ENCODE measurements at places on chromosomes 5 and 9. TPM values are rescaled to one million over a fixed set of nuclear protein-coding genes. Genes with fewer than 3 reads are reported as not detected.
A peak's percentile ranks its signal among the peaks of the same experiment; 100 is the strongest.

- no peaks in the 10 kb centered on the region for H3K36me3 ChIP-seq
- no peaks in the 10 kb centered on the region for H3K4me1 ChIP-seq
- DNase-seq, result no peak
- H3K27ac ChIP-seq, result no peak overlapping the region
- H3K27me3 ChIP-seq, result no peaks in the 10 kb centered on the region
Observed at GRCh38 chr5:158108177-158108576, 249.2 kb upstream of the CLINT1 start.

DNA sequence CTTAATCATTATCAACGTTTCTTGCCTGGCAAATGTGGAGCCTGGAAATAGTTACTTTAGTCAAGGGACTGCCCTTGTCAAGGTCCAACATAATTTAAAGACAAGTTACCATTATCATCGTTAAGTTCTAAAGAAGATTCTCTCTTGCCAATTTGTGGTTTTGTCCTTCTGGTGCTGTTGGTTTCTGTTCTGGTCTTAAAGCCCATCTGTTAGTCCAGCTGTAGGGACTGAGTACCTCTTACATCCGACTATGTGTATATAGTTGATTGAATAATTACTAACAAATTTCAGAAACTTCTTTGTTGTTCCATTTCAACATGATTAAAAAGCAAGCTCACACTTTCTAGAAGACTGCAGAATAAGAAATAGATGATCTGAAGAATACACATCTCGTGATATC, 1854.9 kb downstream of the MAT2B start:
- H3K36me3 ChIP-seq, result no peaks in the 10 kb centered on the region
- DNase-seq, result no peak
- H3K27me3 ChIP-seq, result no peaks in the 10 kb centered on the region
- no peaks in the 10 kb centered on the region for H3K4me1 ChIP-seq

- DNase-seq, result no peak
- H3K27ac ChIP-seq, result no peak overlapping the region
- H3K4me3 ChIP-seq, result no peak overlapping the region
- H3K36me3 ChIP-seq, result no peaks in the 10 kb centered on the region
Observed at GRCh38 chr5:5266297-5266696, 126.2 kb downstream of the ADAMTS16 start.

DNA sequence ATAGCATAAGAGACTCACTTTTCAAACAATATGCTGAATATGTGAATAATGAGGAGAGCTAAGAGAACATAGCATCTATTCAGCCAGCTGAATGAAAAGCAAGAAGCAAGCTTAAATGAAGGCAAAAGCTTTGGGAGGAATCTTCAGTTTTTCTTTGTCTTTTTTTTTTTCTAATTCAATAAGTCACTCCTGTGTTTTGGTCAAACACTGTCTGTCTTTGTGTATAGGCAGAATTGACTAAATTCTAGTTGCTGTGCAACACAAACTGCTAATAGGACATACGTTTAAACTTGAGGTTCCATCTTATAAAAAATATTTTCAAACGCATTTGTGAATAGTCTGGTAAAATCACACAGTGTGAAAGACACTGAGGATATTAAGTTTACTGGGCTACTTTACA, 156.9 kb upstream of the KCNN2 start:
- H3K4me3 ChIP-seq, result no peak overlapping the region
- H3K4me1 ChIP-seq, result no peaks in the 10 kb centered on the region
- no peaks in the 10 kb centered on the region for H3K27me3 ChIP-seq
- H3K36me3 ChIP-seq, result no peaks in the 10 kb centered on the region
- DNase-seq, result no peak
- H3K27ac ChIP-seq, result no peak overlapping the region

- no peak overlapping the region for H3K27ac ChIP-seq
- H3K36me3 ChIP-seq, result no peaks in the 10 kb centered on the region
- no peaks in the 10 kb centered on the region for H3K4me1 ChIP-seq
- H3K4me3 ChIP-seq, result no peak overlapping the region
Observed at GRCh38 chr5:61701877-61702602, 370.0 kb downstream of the ZSWIM6 start.

DNA sequence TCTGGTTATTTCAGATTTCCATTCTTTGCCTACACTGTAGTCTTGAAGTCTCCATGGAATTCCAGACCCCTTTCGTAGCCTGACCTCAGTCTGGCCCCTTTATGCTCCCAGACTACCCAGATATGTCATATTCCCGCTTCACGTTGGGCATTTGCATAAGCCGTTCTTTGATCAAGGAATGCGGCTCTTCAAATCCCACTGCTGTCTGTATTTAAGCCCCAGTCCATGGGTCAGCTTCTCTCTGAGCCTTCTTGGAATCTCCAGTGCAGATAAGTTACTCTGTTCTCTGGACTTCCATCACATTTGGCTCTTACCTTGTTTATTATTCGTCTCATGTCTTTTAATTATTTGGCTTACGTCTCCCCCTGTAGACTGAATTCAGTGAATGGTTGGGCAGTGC, 97.4 kb downstream of the PARP8 start:
- H3K27ac ChIP-seq, result no peak overlapping the region
- H3K27me3 ChIP-seq, result no peaks in the 10 kb centered on the region
- peaks cover 20% of the 10 kb centered on the region for H3K4me1 ChIP-seq
- peaks cover 53% of the 10 kb centered on the region for H3K36me3 ChIP-seq
- no peak for DNase-seq
- H3K4me3 ChIP-seq, result no peak overlapping the region

DNA sequence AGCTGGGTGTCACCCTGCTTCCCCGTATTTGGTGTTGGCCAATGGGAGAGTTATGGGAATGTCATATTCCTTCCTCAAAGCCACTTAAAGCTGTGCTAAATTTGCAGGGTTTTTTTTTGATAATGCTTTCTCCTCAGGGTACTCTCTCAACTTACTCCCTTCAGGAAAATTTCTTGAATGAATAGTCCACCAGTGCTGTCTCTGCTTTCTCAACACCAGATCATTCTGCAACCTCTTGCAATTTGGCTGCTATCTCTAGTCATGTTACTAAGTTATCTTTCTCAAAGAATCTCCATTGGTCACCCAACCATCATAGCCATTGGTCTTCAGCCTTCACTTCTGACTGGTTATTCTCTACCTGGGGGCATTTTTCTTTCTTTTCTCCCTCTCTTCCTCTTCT, 13.4 kb upstream of the TNFAIP8 start:
- DNase-seq, result no peak
- peak overlapping the region; percentile 84 for H3K4me3 ChIP-seq
- no peaks in the 10 kb centered on the region for H3K27me3 ChIP-seq
- peak overlapping the region; percentile 91 for H3K27ac ChIP-seq
- H3K36me3 ChIP-seq, result peaks cover 73% of the 10 kb centered on the region
- peaks cover 92% of the 10 kb centered on the region for H3K4me1 ChIP-seq

DNA sequence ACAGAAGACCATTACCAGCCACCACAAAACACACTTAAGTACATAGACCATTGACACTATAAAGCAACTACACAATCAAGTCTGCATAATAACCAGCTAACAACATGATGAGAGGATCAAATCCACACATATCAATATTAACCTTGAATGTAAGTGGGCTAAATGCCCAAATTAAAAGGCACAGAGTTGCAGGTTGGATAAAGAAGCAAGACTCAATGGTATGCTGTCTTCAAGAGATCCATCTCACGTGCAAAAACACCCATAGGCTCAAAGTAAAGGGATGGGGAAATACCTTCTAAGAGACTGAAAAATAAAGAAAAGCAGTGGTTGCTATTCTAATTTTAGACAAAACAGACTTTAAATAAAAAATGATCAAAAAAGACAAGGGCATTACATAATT, 113.6 kb upstream of the CD180 start:
- no peak for DNase-seq
- peaks cover 14% of the 10 kb centered on the region for H3K4me1 ChIP-seq
- no peaks in the 10 kb centered on the region for H3K36me3 ChIP-seq
- no peak overlapping the region for H3K27ac ChIP-seq

DNA sequence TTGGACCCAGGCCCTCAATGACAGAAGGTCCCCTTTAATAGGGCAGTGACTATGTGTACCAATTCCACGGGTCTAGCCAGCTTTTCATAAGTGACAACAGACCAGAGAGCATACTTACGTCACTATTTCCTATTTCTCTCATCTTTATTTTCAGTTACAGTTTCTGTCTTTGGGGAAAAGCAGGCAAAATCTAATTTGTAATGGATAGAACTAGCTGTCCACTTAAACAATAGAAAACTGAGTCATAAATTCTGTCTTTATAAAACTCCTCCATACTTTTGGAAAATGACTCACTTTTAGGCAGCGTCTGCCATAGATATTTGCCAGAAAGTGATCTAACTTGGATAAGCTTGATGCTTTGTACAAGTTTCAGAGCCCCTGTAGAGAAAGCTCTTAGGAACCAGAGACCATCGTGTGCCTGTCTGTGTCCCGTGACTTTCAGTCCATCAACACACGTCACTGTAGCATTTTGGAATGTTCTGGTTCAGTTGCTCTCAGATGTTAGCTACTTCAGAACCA, 101.9 kb downstream of the F2RL2 start:
- no peak overlapping the region for H3K4me3 ChIP-seq
- H3K27ac ChIP-seq, result peak overlapping the region; percentile 47
- no peak for DNase-seq
- peaks cover 20% of the 10 kb centered on the region for H3K36me3 ChIP-seq
- peaks cover 28% of the 10 kb centered on the region for H3K4me1 ChIP-seq
- no peaks in the 10 kb centered on the region for H3K27me3 ChIP-seq

DNA sequence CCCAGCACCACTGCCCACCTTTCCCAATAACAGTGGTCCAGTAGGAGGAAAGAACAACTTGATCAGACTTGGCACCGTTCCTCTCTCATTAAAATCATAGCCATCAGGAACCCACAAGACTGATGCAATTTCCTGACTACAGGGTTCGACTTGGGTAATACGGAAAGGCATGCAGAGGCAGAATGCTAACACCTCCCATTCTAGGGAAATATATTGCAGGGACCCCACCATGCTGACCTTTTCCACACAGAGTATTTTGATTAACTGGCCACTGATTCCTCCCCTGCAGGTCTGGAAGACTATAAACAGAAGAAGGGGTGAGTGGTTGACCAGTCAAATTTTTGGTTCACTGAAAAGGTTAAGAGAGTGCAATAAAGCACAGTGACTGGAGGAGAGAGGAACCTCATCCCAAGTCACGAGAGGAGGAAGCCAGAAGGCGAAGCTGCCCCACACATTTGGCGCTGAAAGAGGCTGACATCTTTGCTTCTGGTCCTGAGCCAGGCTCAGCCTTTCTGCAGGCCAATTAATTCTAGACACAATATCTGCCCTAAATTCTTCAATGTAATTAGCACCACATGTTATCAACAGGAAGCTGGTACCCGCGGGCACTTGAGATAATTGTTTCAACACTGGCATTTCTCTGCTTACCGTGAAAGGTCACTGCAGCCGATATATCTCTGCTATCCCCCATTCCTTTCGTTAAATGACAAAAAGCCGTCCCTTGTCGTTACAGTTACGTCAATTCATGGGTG, 64.7 kb upstream of the SPOCK1 start:
- no peaks in the 10 kb centered on the region for H3K36me3 ChIP-seq
- DNase-seq, result no peak
- peak overlapping the region; percentile 38 for H3K27ac ChIP-seq
- no peak overlapping the region for H3K4me3 ChIP-seq

GRCh38 chr9:138121438-138122050, 244.0 kb downstream of the CACNA1B start:
- H3K36me3 ChIP-seq, result no peaks in the 10 kb centered on the region
- no peaks in the 10 kb centered on the region for H3K4me1 ChIP-seq
- no peak for DNase-seq
- no peak overlapping the region for H3K4me3 ChIP-seq
- no peaks in the 10 kb centered on the region for H3K27me3 ChIP-seq

GRCh38 chr5:157197086-157197485, 16.4 kb downstream of the ITK start:
- peak overlapping the region; percentile 83 for H3K27ac ChIP-seq
- no peaks in the 10 kb centered on the region for H3K27me3 ChIP-seq
- H3K36me3 ChIP-seq, result peaks cover 93% of the 10 kb centered on the region
- peak; percentile 39 for DNase-seq

GRCh38 chr5:104178829-104179456, 616.4 kb upstream of the NUDT12 start:
- H3K27me3 ChIP-seq, result no peaks in the 10 kb centered on the region
- H3K4me1 ChIP-seq, result no peaks in the 10 kb centered on the region
- no peak overlapping the region for H3K27ac ChIP-seq
- H3K4me3 ChIP-seq, result no peak overlapping the region
- peak; percentile 16 for DNase-seq
- H3K36me3 ChIP-seq, result no peaks in the 10 kb centered on the region

GRCh38 chr5:172007175-172008110, 1.0 kb upstream of the FBXW11 start:
- peak; percentile 29 for DNase-seq
- H3K4me1 ChIP-seq, result peaks cover 45% of the 10 kb centered on the region
- H3K4me3 ChIP-seq, result peak overlapping the region; percentile 82
- peak overlapping the region; percentile 93 for H3K27ac ChIP-seq
- peaks cover 5% of the 10 kb centered on the region for H3K36me3 ChIP-seq
- H3K27me3 ChIP-seq, result no peaks in the 10 kb centered on the region

- DNase-seq, result no peak
- no peaks in the 10 kb centered on the region for H3K4me1 ChIP-seq
- no peaks in the 10 kb centered on the region for H3K36me3 ChIP-seq
- no peak overlapping the region for H3K27ac ChIP-seq
- H3K4me3 ChIP-seq, result no peak overlapping the region
- peaks cover 5% of the 10 kb centered on the region for H3K27me3 ChIP-seq
Observed at GRCh38 chr5:478982-479535, 36.1 kb downstream of the EXOC3 start.

- peaks cover 5% of the 10 kb centered on the region for H3K4me1 ChIP-seq
- no peak for DNase-seq
- no peaks in the 10 kb centered on the region for H3K27me3 ChIP-seq
Observed at GRCh38 chr9:111700776-111701175, 39.4 kb downstream of the GNG10 start.

- peaks cover 7% of the 10 kb centered on the region for H3K27me3 ChIP-seq
- no peak overlapping the region for H3K4me3 ChIP-seq
Observed at GRCh38 chr9:130461218-130461630, 16.5 kb downstream of the ASS1 start.

DNA sequence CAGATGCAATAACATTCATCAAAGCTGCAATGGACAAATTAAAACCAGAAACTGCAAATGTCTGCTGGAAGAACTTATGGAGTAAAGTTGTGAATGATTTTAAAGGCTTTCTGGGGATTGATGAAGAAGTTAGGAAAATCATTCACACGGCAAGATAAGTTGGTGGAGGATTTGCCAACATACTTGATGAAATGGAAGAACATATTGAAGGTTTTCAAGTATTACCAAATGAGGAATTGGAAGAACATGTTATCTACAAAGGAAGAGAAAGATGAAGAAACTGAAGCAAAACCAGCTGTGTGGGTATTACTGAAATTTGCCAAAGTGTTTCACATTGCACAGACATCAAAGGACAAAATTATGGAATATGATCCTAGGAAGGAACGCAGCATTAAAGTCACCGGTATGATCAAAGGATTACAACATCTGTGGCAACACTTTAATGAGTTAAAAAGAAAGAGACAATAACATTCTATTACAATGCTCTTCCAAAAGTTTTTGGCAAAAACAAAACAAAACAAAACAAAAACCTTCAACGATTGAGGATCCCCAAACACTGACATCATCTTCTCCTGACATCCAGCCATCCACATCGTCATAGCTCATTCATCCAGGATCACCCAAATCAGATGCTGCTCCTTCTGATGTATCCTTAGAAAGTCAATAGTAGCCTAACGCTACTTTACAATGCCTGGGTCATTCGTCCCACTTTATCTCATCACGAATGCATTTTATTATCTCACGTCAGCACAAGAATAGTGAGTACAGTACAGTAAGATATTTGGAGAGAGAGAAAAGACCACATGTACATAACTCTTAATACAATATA, 61.3 kb upstream of the SMC5 start:
- no peak overlapping the region for H3K4me3 ChIP-seq
- H3K27ac ChIP-seq, result no peak overlapping the region
- no peaks in the 10 kb centered on the region for H3K4me1 ChIP-seq
- H3K27me3 ChIP-seq, result no peaks in the 10 kb centered on the region

Gene RIC1
- 17.7 TPM for total RNA-seq

Gene PHF24
- not detected for total RNA-seq

Gene NTNG2
- total RNA-seq, result 6.6 TPM

Gene SLC34A3
- not detected for total RNA-seq
